ENCODE measurements at places on chromosomes 1 and 21.

DNA sequence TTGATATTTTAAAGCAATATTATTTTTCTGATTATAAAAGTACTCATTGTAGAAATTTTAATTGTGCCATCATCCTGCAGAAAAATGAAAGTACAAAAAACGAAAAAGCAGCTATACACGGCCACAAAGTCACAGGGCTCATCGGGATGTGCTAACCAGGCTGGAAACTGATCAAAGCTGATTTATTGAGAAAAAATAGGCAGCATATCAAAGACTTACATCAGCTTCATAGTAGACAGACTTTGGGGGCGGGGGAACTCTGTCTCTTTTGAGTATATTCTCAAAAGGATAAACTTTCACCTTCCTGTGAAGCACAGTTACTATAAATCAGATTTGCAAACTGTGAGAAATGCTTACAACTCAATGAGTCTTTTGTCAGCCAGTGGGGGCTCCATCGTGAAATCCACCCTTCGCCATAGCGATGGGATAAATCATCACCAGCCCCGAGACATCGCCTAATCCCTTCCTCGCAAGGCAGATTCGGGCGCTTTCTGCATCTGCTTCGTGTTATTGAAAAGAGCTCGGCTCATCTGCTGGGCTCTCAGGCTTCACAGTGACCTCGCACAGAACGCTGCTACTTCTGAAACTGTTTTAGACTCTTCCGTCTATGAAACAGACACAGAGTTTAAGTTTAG is 69.2 kb upstream of the ERG start:
- no peak for DNase-seq

- no peak for DNase-seq
These were observed 42.6 kb downstream of the KIF21B start for GRCh38 chr1:200980873-200981272.

- no peak for DNase-seq
These were observed 56.3 kb upstream of the JUN start for GRCh38 chr1:58839846-58840835.

DNA sequence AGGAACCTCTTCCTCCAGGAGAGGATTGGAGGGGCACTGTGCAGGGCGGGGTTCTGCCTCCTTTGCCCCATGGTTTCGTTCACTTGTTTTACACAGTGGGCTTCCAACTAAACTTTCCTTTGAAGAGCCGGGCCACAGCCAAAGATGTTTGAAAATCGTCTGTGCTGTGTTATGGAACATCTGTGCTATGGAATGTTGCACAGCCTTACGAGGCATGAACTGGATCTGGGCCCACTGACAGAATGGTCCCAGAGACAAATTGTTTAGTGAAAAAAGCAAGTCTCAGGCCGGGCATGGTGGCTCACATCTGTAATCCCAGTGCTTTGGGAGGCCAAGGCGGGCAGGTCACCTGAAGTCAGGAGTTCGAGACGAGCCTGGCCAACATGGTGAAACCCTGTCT is 12.6 kb upstream of the MEF2D start:
- no peak for DNase-seq

- DNase-seq: no peak
These were observed 11.7 kb upstream of the EPS8L3 start for GRCh38 chr1:109775398-109775797.

DNA sequence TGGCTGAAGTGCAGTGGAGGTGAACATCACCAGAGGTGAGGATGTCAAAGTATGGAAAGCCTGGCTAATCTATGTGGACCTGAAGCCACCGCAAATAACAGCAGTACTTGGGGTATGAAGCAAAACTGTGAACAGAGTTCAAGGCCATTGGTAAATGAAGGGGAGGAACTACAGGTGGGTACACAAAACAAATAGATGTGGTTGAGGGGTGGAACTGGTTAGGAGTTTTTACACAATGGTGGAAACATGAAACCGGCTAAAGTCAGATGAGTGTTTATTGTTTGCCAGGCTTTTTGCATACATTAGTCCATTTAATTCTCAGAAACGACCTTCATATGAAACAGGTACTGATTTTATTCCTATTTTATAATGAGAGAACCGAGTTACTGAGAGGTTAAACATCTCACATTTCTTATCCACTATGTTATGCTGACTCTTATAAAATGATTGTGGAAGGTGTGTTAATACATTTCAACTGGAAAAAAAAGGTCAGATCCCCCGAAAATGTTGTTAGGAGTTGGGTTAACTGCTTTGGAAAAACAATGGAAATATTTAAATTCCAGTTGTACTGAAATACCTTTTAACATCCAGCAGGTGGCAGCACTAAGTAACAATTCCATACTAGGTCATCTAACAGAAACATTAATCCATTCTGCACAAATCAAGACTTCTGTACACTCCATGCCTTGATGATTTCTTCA is 44.3 kb upstream of the GTF2B start:
- no peak for DNase-seq

- DNase-seq: peak; percentile 2
These were observed 8.6 kb downstream of the RIIAD1 start for GRCh38 chr1:151729966-151730291.

GRCh38 chr1:56526571-56527174 is 52.7 kb downstream of the PLPP3 start:
- DNase-seq: no peak

DNA sequence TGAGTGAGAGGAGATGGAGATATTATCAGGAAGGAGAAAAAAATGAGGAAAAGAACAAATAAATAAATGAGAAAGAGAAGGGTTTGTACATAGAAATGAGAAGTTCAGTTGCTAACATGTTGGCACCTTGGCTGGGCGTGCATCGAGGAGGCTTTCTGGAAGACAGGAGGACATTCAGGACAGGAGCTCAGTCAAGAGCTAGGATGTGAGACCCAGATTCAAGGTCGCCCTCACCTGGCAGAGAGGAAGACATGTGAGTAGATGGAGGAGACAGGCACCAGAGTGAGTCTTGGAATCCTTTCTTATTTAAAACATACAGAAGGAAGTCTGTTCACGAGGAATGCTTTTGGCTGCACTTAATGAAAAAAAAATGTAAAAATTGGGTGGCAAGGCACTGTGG is 640.9 kb downstream of the NPHP4 start:
- no peak for DNase-seq

- DNase-seq: peak; percentile 18
These were observed 21.9 kb downstream of the DISP3 start for GRCh38 chr1:11500881-11501280.

DNA sequence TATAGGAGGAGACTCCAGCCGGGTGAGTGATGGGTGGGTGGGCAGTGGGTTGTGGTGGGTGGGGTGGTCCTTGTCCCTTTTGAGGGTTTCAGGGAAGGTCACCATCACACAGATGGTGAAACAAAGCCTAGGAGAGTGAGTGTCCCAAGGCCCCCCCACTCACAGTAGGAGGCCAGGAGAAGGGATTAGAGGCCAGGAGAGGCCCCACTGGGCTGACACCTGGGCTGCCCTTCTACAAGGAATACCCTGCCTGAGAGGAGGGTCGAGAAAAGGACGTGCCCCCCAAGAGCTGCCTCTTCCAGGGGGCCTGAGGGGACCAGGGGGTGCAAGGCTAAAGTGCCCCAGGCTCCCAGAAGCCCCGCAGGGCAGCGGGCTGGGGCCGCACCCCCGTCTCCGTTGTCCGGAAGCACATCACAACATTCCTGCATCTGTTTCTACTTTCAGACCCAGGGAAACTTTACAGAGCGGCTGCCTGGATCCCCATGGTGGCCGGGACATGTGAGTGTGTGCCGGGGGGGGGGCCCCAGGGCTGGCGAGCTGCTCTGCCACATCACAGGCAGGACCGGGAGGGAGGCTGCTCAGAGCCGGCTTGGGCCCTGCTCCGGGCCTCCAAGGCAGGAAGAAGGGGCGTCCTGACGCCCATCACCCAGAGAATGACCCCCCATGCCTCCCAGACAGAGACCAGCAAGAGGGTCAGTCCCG is 68.2 kb downstream of the ARHGEF16 start:
- peak; percentile 82 for DNase-seq

DNA sequence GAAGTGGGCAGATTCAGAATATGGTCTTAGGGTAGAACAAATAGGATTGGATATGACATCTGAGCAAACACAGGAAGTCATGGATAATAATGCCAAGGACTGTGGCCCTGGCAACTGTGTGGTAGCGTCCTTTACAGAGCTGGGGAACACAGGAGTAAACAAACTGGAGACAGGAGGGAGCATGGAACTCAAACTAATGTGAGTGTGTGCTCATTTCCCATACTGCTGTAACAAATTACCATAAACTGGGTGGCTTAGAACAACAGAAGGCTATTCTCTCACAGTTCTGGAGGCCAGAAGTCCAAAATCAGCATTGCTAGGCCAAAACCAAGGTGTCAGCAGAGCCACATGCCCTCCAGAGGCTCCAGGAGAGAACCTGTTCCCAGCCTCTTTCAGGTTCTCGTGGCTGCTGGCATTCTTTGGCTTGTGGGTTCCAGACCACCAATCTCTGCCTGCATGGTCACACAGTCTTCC is 106.4 kb downstream of the TGFBR3 start:
- DNase-seq: no peak

GRCh38 chr1:203072002-203072602 is 13.7 kb downstream of the MYOG start:
- no peak for DNase-seq

DNA sequence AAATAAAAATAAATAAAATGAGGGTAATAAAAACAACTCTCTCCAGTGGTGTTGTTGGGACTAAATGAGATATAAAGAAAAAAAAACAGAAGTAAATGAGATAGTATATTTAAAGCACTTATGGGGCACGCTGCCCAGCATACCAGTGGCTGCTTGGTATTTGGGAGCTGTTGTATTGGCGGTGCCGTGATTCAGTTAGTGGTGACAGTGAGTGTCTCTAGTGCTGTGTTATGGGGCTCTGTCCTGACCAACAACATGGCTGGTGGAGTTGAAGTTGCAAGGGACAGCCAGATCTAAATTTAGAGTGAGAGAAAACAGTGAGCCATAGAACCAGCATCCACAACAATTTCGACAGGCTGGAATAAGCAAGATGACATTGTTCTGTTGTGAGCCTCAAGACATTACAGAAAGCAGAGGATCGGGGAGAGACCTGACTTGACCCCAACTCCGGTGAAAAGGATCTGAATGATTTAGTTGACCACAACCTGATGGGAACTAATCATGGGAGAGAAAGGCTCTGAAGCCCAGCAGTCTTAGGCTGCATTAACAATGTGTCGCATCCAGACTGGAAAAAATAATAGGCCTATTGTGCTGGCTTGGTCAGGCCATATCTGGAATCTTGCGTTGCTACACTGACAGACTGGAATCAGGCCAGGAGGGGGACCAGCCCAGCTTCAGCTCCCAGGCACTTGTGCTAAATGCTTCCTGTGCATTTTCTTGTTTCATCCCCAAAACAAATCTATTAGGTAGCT is 2.4 kb upstream of the MFSD2A start:
- DNase-seq: no peak

DNA sequence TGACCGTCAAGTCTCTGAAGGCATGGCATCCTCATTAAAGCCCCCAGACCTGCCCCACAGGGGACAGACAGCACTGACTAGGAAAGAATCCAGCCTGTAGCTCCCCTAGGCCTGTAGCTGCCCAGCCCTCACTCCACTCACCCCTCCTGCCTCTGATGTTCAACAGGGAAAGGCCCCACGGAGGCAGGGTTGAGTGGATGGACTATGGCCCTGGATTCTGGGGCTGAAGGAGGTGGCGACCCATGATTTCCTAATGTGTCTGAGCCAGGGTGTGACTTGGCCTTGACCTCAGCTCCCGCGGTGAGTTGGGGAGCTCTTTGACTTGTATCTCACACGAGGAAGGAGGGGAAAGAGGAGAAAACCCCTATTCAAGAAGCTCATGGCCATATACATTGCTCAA is 238.5 kb upstream of the CSF3R start:
- DNase-seq: no peak

DNA sequence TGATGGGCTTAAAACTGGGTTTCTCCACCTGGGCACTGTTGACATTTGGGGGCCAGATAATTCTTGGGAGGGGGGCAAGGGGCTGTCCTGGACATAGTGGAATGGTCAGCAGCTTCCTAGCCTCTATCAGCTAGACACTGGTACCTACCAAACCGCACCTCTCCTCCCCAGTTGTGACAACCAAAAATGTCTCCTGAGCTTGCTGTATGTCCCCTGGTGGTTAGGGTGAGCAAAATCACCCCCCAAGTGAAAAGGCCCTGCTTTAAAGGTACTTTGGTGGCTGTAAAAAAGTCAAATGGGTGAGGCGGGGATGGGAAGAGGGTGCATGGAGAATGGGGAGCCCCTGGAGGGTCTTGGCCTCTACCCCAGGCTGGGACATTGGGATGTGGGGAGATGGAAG is 182.0 kb downstream of the IGSF21 start:
- no peak for DNase-seq

DNA sequence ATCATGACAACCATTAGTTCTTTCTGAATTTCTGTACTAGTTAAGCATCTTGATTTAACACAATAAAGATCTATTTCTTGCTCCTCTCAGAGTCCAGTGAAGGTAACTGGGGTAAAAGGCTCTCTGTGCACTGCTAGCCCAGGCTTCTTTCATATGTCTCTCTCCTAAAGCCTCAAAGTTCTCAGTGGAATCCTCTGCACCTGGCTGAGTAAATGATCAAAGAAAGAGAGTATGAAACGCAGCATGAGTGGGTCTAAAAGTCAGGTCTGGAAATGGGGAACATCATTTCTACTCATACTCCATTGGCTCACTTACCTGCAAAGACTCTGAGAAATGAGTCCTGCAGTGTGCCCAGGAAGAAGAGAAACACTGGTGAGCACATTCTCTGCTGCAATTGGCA is 418.5 kb downstream of the PTPRC start:
- DNase-seq: no peak

DNA sequence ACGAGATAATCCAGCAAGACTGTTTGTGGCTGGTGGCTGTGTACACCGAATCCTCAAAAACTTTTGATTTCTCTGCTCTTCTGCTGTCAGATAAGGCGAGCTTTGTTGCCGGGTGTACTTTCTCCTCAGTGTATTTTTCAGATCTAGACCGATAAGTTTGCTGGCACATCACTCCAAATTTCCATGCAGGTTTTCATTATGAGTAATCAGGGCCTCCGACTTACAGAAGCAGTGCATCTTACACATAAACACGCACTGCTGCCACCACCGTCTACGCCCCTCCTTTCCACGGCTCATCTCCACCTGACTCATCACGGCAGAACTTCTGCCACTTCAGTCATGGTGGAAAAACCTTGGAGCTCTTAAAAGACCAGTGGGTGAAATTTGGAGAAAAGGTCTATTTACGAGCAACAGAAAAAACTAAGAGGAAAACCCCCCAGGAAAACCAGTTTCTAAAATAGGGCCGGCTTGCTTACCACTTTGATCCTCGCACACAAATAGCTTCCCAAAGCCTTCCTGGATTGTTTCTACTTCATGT is 7.7 kb downstream of the ZBTB21 start:
- DNase-seq: no peak

GRCh38 chr1:40646315-40646714 is 19.2 kb downstream of the RIMS3 start:
- no peak for DNase-seq

DNA sequence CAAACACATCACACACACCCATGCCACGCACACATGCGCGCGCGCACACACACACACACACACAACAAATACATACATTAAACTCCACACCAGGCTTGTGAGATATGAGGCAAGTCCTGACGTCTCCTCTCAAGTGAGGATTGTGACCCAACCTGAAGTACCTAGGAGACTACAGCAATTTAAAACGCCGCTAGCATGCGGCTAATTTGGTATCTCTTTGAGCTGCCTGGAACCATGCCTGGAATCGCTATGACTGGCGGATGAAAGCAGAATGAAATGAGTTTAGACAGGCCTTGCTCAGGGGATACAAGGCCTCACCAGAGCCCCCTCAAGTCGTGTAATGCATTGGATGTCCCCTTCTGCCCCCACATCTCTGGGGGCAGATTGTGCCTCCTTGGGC is 1.6 kb upstream of the RAB7B start:
- no peak for DNase-seq
